Right renal pelvis (tissue), 4 donors: ENCODE measurements at places on chromosomes 3 and 15. TPM values are rescaled to one million over a fixed set of nuclear protein-coding genes. Genes with fewer than 3 reads are reported as not detected.
A peak's percentile ranks its signal among the peaks of the same experiment; 100 is the strongest.

GRCh38 chr15:87874896-87875711 is 381.4 kb downstream of the NTRK3 start:
- peak; percentile 2 for DNase-seq

GRCh38 chr3:71012971-71013370 is 570.6 kb downstream of the FOXP1 start:
- DNase-seq = no peak

- no peak for DNase-seq
These were observed 284.2 kb upstream of the TPM1 start for GRCh38 chr15:62758126-62758951.

DNA sequence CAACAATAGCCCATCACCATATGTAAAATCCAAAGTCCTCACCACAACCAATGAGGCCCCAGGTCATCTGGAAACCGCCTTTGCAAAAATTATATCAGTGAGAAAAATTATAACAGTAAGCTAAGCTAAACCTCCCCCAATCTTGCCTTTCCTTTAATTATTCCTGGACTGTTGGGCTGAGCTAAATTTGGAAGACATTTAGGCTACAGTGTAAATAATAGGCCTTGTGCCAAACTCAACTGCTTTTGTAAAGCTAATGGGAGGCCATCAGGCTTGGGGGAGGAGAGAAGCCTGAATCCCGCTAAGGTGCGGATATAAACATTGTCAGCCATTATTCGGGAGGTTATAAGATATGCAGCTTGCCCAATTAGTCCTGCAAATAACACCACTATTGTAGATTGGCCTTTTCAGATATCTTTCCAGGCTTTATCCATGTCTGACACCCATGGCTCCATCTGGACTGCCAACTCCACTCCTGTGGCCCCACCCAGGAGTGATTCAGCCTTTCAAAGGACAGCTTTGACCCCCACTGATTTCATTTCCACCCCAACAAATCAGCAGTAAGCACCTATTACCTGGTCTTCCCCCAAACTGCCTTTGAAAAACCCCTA is 53.0 kb upstream of the CA12 start:
- DNase-seq = no peak

DNA sequence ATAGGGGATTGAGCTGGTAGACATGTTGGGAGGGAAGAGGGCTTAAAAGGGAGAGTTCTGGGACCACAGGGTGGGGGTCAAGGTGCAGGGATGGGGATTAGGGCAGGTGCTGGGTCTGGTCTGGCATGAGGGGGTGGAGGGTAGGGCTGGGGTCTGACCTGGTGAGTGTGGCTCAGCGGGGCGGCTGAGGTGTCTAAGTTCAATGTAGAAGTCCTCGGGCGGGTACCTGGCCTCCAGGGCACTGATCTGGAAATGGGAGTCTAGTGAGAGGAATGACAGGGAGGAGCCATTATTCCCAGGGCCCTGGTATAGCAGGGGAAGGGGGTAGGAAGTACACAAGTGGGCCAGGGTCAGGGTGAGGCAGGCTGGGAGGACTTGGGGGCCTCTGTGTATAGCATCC is 39.6 kb downstream of the RAB11A start:
- no peak for DNase-seq

Gene OCA2
- 9.6 TPM for polyA plus RNA-seq

Gene BFSP2
- not detected for polyA plus RNA-seq

Gene FBXL2
- 30.5 TPM for polyA plus RNA-seq

Gene RARRES1
- 11.2 TPM for polyA plus RNA-seq

DNA sequence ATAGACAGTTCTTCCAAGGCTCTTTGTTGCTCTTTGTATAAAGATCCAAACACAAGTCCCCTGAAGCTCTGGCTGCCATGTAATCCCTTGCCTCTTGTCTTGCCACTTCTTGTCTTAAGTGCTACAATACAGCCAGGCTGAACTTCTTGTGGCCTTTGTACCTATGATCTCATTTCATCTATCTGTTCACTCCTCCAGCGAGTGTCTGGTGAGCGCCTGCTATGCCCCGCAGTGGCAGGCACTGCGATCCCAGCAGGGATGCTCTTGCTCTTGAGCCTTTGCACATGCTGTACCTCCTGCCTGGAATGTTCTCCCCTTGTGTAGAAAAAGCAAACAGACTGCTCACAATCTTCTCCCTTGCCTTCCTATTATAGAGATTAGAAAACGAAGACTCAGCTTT is 81.9 kb upstream of the ADPGK start:
- no peak for DNase-seq

Gene GXYLT2
- 12.2 TPM for polyA plus RNA-seq

- DNase-seq = no peak
These were observed 50.7 kb downstream of the FAM43A start for GRCh38 chr3:194736277-194736895.

DNA sequence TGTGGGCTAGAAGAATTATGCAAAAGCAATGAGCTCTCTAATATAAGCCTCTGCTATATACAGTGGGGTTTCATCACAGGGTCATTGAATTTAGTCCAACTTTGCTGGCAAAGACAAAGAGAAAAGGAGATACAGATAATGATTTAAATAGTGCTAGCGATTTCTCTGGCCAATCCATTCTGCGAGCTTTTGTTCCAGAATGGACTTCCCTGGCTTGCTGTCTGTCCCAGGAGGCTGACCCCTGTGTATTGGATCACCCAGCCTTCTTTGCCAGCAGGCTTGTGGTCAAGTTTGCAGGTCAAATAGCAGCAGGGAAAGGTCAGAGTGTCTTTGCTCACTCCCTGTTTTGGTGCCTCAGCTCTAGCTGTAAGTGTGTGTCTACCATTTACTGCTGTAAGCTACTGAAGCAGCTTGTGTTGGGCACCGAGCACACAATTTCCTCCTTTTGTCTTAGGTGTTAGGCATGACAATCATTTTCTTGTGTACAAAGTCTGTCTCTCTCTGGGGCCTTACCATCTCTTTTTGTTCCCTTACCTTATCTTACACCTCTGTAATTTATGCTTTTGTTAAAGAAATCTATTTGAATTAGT is 55.7 kb downstream of the UNC13C start:
- no peak for DNase-seq

- no peak for DNase-seq
These were observed 7.8 kb downstream of the CSK start for GRCh38 chr15:74789741-74790079.

GRCh38 chr3:125651244-125651643 is 55.9 kb upstream of the OSBPL11 start:
- no peak for DNase-seq

DNA sequence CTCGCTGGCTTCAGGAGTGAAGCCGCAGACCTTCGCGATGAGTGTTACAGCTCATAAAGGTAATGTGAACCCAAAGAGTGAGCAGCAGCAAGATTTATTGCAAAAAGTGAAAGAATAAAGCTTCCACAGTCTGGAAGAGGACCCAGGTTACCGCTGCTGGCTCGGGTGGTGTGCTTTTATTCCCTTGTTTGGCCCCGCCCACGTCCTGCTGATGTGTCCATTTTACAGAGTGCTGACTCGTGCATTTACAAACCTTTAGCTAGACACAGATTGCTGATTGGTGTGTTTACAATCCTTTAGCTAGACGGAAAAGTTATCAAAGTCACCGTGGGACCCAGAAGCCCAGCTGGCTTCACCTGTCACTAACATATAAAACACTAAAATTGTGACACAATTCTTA is 1464.5 kb downstream of the ZPLD1 start:
- no peak for DNase-seq

GRCh38 chr15:28994142-28994830 is 108.5 kb downstream of the APBA2 start:
- DNase-seq = no peak

DNA sequence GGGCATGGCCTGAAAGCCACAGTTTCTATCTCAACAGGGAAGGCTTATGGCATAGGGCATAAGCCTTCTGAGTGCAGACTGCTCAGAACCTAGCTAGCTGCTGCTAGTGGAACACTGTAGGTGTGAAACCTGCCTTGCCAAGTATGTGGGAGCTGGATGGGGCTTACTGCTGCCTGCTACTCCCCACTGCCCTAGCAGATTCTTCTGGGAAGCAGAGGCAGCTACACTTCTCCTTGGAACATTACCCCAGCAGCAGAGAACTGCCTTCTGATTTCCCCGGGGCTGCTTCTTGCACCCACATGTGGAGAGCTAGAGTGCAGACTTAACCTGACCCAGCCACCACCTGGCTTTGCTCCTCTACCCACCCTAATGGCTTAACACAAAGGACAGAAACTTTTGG is 215.7 kb downstream of the POLQ start:
- DNase-seq = no peak

Gene LRTM1
- polyA plus RNA-seq = not detected

- DNase-seq = no peak
These were observed 1.9 kb downstream of the DMXL2 start for GRCh38 chr15:51620641-51621040.

GRCh38 chr3:167653155-167653554 is 587 bp downstream of the WDR49 start:
- no peak for DNase-seq
